ENCODE measurements at places on chromosomes 16 and 17.

DNA sequence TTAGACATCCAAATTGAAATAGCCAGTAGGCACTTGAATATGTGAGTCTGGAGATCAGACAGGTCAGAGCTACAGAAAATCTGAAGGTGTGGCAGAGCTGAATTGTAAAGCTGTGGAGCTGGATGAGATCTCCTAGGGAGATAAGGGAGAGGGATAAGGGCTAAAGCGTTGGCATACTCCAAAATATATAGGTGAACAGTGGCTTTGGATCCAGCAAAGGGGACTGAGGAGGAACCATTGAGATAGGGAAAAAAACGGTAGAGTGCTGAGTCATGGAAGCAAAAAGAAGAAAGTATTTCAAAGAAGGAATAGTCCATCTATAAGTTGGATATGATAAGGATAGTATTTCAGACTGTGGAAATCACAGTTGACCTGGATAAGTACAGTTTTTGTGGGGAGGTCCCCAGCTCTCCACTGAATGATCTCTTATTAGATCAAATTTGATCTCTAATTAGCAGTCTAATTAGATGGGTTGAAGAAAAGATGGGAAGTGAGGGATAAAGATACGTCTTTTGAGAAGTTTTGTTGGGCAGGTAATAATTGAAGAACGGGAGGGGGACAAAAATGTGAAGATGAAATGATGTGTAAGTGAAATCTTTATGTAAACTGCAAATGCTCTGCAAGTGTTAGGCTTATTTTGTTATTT, 587 bp upstream of the DBF4B start:
- DNase-seq = no peak

GRCh38 chr16:89601906-89602272, 11.6 kb upstream of the DPEP1 start:
- no peak for DNase-seq

DNA sequence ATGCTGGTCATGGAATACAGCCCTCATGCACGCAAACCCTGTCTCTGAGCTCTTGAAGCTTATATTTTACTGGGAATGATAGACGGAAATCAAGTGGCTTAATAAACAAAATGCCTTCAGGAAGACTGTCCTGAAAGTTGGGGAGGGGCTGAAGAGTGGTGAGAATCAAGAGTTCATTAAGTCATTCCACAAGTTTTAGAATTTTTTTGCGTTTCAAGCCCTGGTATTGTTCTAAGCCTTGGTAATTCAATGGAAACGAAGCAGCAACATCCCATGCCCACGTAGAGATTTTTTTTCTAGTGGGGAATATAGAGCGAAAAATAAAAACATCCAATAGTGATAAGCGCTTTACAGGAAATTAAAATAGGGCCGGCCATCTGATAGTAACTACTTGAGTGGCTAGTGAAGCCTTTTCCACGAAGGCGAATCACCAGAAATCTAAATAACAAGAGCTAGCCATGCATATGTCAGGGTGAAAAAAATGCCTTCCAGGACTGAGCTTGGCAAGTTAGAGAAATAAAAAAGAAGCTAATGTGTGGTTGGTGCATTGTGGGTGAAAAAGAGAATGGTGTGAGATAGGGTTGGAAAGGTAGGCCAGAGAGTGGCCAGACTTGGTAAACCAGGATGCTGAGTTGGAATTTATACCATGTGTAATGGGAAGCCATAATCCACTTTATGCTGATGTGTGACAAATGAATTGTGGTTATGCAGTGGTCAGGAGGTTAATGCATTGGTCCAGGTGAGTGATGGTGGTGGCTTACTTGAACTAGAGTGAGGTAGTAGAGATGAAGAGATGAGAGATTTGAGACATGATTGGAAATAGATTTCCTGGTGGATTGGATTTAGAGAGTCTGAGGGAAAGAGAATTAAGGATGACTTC, 772 bp downstream of the PFAS start:
- no peak for DNase-seq

- no peak for DNase-seq
These were observed 4.5 kb downstream of the BCL6B start for GRCh38 chr17:7027335-7027734.

- DNase-seq = no peak
These were observed 14.5 kb upstream of the PITPNM3 start for GRCh38 chr17:6570731-6571451.

GRCh38 chr17:7839190-7839875, 5.3 kb downstream of the KDM6B start:
- no peak for DNase-seq

- no peak for DNase-seq
These were observed 19.1 kb downstream of the UNC13D start for GRCh38 chr17:75825149-75825552.

DNA sequence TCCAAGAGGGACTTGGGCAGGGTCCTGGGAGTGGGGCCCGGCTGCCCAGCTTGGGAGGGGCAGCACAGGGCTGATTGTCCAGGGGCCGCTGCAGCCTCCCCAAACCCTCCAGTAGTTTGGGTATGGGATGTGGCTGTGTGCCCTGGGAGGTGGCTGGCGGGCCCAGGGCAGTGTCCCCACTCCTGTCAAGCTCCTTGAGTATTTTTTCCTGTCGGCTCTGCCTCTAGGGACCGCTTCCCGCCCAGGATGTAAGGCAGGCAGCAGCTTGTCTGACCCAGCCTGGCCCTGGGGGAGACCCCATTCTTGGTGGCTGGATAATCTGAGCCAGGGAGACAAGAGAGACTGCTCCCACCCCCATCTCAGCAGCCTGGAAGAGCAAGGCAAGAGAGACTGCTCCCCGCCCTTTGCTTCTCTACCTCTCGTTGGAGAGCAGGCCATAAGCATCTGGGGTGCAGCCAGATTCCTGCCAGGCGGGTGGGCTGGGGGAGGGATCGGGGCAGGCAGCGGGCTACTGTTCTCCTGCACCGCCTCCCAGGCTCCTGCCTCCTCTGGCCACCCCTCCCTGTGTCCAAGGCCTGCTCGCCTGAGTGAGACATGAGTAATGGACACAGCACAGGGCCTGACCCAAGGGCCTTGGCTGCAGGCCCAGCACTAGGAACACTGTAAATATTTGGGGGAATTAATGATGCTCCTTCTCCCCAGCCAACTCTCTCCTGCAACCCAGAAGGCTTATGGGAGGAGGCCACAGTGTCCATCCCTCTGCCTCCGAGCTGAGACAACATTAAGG, 18.4 kb upstream of the ITGA3 start:
- DNase-seq = no peak

DNA sequence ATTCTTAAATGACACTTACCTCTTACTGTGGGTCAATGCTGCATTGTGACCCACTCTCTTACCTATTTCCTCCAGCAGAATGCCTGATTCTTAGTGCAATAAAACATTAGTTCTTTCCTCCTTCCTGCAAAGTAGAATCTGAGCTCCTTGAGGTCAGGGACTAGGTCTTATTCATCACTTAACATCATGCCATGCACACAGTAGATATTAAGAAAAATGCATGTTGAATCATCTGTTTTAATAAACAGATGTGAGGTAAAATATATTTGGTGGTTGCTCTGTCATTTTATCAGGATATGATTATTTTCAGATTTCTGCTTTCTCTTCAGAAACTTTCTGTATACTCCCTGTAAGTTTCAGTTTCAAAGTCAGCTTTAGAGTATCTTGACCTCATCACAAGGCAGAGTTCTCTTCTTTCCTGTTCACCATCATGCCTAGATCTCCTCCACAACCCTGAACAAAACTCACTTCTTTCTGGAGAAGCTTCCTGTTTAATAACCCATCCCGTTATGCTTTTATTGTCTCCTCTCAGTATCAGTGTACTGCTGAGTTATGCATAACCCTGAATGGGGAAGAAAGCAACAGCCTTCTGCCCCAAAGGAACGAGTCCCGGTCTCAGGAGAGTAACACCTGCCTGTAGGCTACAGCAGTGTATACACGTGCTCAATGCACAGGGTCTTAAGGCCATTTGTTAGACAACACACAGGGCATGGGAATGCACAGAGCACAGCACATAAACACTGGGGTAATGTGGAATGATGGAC, 30.3 kb upstream of the SUPT4H1 start:
- DNase-seq = no peak

DNA sequence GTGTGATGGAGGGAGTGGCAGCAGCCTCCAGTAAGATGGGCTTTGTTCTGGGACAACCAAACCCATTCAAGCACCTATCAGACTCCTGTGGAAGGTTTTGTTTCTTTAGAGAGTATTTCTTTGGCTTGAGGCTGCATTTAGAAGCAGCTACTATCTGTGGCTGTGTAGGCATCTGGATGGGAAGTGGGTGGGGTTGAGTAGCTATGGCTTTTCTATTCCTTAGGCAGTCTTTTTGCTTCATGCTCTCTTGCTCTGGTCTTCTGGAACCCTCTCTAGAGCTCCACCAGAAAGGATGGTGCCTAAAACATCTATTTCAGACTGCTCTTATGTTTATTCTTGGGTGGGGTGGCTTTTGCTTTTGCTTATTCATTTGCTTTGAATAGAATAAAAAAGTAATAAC, 19.9 kb downstream of the TNRC6A start:
- DNase-seq = no peak

DNA sequence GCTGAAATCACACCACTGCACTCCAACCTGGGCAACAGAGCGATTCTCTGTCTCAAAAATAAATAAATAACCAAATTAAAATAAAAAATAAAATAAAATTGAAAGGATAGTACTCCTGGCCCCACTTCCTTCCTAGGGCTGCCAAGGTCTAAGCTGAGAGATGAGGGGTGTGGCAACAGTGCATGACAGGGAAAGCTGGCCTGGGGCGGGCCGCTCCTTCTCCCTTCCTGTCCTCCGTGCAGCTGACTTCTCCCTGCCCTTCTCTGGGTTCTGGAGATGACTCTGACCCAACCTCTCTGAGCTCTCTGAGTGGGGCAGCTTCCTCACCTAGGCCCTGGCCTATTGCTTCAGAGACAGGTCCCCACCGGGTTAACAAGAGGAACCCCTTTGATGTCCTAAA, 8.7 kb upstream of the SLC25A39 start:
- DNase-seq = no peak

DNA sequence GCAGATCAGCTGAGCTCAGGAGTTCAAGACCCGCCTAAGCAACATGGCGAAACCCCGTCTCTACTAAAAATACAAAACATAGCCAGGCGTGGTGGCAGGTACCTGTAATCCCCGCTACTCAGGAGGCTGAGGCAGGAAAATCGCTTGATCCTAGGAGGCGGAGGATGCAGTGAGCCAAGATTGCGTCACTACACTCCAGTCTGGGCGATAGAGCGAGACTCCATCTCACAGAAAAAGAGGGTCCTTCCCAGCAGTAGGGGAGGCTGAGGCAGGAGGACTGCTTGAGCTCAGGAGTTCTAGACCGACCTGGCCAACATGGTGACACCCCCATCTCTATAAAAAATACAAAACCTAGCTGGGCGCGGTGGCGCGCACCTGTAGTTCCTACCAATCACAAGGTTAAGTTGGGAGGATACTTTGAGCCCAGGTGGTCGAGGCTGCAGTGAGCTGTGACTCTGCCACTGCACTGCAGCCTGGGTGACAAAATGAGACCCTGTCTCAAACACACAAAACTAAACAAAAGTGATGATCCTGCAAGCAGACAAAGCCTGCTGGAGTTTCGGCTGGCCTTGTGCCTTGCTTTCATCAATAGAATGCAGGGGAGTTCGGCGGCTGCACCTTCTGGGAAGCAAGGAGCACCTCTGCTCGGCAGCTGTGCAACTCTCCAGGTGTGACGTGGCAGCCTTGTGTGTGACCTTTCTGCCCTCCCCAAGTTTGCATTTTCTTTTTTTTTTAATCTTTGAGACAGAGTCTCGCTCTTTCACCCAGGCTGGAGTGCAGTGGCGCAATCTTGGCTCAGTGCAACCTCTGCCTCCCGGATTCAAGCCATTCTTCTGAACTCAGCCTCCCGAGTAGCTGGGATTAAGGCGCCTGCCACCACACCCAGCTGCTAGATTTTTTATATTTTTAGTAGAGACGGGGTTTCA, 12.4 kb upstream of the YWHAE start:
- DNase-seq = no peak

GRCh38 chr17:65185668-65186382, 48.7 kb downstream of the RGS9 start:
- no peak for DNase-seq

- DNase-seq = no peak
These were observed 22.7 kb downstream of the ZNF469 start for GRCh38 chr16:88405216-88406060.

- peak; percentile 91 for DNase-seq
These were observed at the start of gene KCTD13 for GRCh38 chr16:29925781-29926710. KCTD13 (minus strand) TSS chr16:29926226; CDS start chr16:29926033, 193 bp downstream.

GRCh38 chr16:56971768-56972043, 10.0 kb downstream of the CETP start:
- no peak for DNase-seq

DNA sequence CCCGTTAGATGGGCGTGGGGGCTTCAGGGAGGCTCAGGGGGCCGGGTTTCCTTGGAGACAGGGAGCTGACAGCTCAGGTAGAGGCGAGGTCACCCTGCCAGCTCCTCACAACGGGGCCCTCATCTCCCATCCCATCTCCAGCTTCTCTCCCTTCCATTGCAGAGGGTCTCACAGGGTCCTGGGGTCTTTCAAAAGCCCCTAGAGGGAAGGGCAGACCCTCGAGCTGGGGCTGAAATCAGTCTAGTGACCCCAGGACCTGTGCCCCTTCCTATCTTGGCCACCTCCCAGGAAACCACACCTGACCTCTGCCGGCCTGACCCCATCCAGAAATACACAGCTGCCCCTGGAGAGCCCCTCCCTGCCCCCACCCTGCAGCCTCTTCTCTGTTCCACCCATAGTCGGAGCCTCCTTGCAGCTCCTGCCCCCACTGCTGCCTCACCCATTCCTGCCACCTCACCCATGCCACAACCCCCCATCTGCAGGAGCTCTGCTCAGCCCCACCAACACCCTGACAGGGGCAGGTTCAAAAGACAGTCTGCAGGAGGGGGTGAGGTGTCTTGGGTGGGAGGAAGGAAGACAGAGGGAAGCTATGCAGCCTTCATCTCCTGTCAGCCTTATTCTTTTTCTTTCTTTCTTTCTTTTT, 23.4 kb downstream of the PIK3R5 start:
- DNase-seq = no peak

- DNase-seq = no peak
These were observed 4.1 kb downstream of the CFAP20 start for GRCh38 chr16:58125041-58125440.

DNA sequence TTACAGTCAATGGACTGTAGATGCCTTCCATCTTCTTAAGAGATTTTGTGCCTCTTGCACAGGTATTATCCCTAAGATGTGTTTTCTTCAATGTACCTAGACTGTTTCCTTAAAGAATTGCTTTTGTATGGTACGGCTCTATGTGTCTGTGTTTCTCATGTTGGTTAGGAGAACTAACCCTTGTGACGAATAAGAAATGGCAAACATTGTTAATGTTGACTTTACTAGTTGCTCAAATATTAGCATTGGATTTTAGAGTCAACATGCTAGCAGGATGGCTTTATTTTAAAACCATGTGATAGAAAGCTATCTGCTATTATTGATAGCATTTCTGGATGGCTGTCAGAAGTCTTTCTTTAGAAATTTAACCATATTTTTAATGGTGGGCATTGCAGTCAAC, 34.5 kb downstream of the WWOX start:
- no peak for DNase-seq
